Cerebellum (tissue), 4 donors: ENCODE measurements at places on chromosomes 7 and 10. TPM values are rescaled to one million over a fixed set of nuclear protein-coding genes. Genes with fewer than 3 reads are reported as not detected.

The CCL24 gene
- total RNA-seq, result not detected

The CCL26 gene
- total RNA-seq, result not detected

The SFMBT2 gene
- total RNA-seq, result 51.0 TPM

DNA sequence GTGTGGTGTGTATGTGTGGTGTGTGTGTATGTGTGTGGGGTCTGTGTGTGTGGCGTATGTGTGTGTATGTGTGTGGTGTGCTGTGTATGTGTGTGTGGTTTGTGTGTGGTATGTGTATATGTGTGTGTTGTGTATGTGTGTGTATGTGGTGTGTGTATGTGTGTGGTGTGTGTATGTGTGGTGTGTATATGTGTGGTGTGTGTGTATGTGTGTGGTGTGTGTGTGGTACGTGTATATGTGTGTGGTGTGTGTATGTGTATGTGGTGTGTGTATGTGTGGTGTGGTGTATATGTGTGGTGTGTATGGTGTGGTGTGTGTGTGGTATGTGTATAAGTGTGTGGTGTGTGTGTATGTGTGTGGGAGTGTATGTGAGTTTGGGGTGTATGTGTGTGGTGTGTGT lies 428.7 kb downstream of the PAXIP1 start:
- no peak for DNase-seq

GRCh38 chr7:151060416-151061212 lies 1.2 kb downstream of the SLC4A2 start:
- no peak for DNase-seq

DNA sequence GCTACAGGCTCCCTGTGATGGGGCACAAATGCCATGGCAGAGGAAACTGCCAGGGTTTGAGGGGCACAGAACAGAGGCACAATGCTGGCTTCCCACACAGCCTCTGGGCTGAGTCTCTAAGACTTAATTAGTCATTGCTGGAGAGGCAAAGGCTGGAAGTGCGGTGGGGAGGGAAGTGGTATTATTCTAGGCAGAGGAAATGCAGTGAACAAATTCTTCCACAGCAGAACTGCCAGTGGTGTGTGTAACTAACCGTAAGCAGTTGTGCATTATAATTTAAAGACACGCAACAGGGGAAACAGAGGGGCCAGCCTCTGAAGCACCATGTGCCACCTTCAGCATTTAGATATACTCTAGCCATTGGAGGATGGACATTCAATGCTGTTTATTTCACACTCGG lies 12.8 kb downstream of the ICA1 start:
- DNase-seq, result no peak

DNA sequence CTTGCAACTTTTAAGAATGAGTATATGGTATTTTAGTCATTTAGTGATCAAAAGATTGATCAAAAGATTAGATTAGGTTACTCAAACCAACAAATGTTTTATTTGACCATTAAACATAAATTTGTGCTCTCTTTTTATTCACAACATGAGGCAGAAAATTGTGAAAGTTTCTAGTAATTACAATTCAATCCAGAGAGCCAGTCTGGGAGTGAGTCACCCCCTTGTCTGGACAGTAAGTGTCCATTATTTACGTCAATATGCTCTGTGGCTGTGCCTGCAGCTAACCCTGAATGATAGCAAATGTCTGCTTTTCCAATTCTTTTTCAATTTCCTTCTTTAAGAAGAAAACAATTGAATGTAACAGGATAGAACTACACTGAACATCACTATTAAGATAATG lies 27.9 kb downstream of the GNG11 start:
- no peak for DNase-seq

- DNase-seq, result no peak
Measured at GRCh38 chr7:82249979-82250378, 193.6 kb downstream of the CACNA2D1 start.
